GM18507 (cell line): ENCODE measurements at places on chromosomes 12 and 14.

DNA sequence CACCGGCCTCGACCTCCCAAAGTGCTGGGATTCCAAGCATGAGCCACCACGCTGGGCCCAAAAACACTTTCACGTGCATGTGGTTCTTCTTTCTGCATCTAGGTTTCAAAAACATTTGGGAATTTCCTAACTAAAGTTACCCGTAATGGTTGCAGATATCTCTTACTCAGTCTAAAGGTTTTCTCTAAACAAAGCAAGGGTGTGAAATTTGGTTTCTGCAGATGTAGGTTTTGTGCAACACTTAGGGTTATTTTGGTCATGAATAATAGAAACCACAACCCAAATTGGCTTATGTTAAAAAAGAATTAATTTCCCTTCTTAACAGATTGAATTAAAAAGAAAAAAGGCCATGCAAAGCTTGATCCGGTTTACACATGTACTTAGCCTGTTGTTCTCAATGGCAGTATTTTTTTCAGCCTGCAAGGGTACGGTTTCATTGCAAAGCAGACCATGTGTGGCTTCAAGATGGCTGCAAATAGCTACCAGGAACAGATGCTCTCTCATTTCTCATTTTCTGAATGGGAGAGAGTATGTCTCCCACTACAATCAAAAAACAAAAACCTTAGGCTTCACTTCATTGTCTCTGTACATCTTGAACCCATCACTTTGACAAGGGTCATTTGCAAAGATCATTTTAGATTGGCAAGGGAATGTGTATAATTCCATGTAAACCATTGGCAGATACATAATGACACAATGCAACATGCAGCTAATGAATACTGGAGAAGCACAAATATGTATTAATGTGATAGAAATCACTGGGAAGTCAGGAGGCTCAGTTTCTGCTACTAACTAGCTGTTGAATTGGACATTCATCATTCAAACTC is 491.2 kb upstream of the FLRT2 start:
- DNase-seq, result no peak

DNA sequence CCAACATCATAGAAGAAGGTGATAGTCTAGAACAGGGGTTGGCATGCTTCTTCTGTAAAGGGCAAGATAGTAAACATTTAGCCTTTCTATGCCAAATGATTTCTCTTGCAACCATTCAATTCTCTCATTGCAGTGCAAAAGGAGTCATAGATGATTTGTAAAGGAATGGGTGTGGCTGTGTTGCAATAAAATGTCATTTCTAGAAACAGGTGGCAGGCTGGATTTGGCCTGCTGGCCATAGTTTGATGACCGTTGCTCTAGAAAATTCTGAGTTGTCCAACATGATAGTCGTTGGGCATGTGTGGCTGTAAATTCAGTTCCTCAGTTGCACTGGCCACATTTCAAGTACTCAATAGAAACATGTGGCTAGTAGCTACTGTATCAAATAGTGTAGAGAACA is 21.7 kb downstream of the SMCO2 start:
- DNase-seq, result no peak

GRCh38 chr14:91349481-91350074 is 68.0 kb downstream of the CCDC88C start:
- no peak for DNase-seq

DNA sequence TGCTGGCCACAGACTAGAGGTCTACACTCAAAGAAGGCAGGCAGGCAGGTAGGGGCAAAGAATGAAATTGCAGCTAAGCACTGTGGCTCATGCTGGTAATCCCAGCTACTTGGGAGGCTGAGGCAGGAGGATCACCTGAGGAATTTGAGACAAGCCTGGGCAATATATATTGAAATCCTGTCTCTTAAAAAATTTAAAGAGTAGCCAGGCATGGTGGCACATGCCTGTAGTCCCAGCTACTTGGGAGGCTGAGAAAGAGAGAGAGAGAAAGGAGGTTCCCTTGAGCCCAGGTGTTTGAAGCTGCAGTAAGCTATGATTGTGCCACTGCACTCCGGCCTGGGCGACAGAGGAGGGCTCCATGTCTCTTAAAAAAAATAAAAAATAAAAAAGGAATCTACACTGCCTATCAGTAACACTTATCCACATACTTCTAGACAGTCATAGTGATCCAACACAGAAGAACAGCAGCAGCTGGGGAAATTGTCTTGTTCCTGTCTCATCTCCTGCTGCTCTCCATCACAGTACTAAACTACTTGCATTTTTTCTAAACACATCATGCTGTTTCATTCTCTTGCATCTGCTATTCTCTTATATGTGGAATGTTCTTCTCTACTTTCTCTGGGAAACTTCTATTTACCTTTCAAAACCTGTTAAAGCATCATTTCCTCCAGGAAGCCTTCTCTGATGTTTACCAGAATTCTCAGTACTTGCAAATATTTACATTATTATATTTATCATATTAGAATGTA is 57.2 kb downstream of the ATF7 start:
- DNase-seq, result no peak

DNA sequence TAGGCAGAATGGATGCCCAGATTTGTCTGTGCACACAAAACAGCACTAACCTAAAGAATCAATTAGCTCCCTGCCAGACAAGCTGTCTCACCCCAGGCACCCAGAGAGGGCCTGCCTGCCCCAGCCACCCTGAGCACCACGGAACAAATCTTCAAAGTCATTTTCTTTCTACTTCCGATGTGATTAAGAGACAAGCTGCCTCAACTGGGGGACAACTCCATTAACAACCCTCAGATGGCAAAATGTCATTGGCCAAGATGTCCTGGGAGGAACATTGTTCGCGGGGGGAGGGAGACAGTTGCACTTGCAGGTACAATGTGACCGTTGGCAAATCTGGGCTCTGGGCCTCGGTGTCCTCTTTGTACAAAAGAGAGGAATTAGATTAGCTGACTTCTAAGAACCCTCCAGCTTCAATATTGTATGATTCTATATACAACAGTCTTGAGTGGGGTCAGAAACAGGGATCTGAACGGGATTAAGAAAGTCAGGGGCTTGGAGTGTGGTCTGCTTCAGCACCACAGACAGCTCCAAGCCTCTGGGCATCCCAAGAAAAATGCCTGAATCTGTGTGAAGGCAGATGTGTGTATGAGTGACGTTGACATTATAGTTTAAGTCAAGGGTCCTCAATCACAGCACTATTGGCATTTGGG is 42.8 kb upstream of the CMKLR1 start:
- DNase-seq, result no peak

- no peak for DNase-seq
These were observed 40.7 kb upstream of the TMEM263 start for GRCh38 chr12:106914796-106915634.

- no peak for DNase-seq
These were observed 224.3 kb downstream of the NEDD1 start for GRCh38 chr12:97131220-97131981.

- DNase-seq, result no peak
These were observed 1.7 kb downstream of the CYP27B1 start for GRCh38 chr12:57765003-57765697.

- DNase-seq, result no peak
These were observed 7.1 kb downstream of the POP5 start for GRCh38 chr12:120574106-120574505.

- DNase-seq, result no peak
These were observed 11.5 kb upstream of the HELB start for GRCh38 chr12:66290716-66291200.

DNA sequence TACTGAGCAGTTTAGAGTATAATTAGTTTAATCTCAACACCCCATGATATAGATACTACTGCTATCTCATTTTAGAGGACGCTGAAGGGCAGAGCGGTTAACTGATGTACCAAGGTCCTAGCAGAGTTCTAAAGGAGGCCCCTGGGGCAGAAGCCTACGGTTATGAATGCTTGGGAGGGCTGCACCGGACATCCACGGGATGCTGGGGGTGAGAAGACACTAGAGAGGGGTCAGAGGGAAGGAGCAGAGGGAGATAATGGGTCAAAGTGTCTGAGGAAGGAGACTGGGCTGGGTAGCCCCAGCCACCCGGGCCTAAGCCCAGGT is 1.6 kb upstream of the ACTR6 start:
- DNase-seq, result no peak

GRCh38 chr14:74658535-74659131 is 46.6 kb upstream of the LTBP2 start:
- DNase-seq, result no peak

GRCh38 chr12:27208414-27208750 is 35.7 kb upstream of the STK38L start:
- DNase-seq, result no peak

DNA sequence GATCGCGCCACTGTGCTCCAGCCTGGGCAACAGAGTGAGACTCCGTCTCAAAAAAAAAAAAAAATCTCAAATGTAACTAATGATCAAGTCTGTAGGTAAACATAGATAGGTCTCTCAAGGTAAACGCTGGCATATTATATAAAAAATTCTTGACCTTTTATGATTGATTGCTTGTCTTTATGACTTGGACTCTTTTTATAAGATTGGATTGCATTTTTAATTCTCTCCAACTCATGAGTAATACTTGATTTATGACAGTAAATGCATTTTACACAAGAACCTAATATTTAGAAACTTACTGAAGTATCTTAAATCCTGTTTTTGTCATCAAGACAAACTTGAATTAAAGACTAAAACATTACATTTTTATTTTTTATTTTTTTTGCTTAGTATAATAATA is 16.1 kb downstream of the ARF6 start:
- no peak for DNase-seq

DNA sequence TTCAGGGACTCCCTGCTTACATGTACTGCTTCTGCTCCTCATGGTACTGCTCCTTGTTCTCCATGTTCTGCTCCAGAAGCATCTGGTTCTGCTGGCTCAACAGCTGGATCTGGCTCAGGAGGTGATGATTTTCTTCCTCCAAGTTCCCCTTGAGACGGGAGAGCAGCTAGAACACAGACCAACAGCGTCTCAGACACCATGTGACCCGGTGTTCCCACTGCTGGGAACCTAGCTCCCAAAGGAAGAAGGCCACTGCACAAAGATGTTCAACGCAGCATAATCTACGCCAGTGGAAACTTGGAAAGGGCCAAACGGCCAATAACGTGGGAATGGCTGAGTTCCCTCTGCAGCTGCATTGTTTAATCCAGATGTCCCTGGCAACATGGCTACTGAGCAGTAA is 49.6 kb upstream of the GPR68 start:
- DNase-seq, result no peak

DNA sequence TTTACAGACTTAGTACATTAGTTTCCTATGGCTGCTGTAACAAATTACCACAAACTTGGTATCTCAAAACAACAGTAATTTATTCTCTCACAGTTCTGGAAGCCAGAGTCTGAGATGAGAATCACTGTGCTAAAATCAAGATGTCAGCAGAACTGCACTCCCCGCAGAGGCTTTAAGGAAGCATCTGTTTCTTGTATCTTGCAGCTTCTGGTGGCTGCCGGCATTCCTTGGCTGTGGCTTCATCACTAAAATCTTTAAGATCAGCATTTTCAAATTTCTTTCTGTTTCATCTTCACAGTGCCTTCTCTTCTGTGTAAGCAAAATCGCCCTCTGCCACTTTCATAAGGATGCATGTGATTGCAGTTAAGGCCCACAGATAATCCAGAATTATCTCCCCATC is 9.4 kb downstream of the STON2 start:
- no peak for DNase-seq

- DNase-seq, result no peak
These were observed 57.8 kb downstream of the LRP6 start for GRCh38 chr12:12209043-12209442.

- no peak for DNase-seq
These were observed 273.9 kb upstream of the RGS6 start for GRCh38 chr14:71658261-71658860.

- DNase-seq, result no peak
These were observed 316.4 kb downstream of the NOVA1 start for GRCh38 chr14:26281280-26281998.

DNA sequence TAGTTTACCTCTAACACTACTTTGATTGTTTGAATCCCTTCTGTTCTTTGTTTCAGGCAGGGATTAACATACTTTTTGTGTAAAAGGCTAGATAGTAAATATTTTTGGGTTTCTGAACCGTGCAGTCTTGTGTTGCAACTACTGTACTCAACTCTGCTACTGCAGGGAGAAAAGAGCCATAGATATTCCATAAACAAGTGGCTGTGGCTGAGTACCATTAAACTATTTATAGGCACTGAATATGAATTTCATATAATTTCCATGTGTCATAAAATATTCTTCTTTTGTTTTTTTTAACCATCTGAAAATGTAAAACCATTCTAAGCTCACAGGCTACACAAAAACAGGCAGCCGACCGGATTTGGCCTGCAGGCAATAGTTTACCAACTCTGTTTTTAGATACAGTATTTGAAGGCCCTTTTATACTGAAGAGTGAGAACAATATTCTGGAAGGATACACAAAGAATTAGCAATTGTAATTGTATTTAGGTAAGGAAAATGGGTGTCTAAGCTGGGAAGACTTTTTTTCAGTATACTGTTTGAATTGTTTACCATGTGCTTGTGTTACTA is 15.7 kb downstream of the NR1H4 start:
- DNase-seq, result no peak

GRCh38 chr14:78202163-78202562 is 32.0 kb downstream of the NRXN3 start:
- DNase-seq, result no peak
